ENCODE measurements at places on chromosomes 2 and 18.

DNA sequence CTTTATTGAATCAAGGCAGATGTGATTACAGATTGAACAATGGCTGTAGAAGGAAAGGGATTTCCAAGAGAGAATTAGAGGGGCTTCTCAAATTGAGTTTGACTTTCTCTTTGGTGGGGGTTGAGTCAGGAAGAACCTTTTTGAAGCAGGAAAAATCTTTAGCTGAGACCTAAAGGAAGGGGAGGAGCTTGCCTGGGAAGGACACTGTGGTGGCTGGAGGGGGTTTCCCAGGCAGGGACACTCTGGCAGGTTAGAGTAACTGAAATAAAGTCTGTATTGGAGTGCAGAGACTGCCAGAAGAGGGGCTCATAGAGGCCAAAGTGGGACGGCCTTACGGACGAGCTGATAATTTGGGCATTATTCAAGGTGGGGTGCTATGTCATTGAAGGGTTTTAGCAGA lies 69.3 kb downstream of the NEDD4L start:
- no peak for DNase-seq

GRCh38 chr2:100956081-100956480 lies 46.0 kb upstream of the RPL31 start:
- no peak for DNase-seq

DNA sequence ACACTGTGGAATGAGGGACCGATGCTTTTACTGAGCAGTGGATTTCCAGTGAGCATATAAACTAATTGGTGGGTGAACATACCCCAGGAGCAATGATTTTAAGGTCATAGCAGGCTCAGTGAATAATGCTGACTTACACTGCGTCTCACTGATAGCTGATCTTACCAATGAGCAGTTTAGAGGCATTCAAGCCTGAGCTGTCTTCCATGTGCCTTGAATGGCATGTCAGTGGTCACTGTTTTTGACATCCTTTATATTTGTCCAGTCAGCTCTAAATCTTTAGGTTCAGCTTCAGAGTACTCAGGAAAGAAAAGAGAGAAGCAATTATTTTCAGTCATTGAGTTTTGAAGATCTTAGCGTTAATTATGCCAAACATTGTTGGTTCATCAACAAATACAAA lies 88.3 kb downstream of the CAMKMT start:
- no peak for DNase-seq

DNA sequence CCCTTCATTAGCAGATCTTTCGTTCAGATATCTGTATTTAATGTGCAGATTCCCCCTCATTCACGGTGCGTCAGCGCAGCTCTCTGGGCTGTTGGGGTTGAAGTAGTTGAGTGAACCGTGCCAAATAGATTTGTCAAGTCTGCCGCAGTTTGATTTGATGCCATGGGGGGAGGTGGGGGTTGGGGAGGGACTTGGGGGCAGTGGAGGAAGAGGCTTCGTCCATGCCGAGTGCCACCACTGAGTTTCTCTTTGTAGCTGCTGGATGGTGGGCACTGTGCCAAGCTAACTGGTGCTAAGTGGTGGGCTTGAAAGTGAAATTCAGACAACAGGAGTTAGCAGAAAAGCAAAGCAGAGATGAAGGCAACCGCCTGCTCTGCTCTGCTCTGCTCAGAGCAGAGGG lies 47.9 kb downstream of the NRP2 start:
- no peak for DNase-seq

DNA sequence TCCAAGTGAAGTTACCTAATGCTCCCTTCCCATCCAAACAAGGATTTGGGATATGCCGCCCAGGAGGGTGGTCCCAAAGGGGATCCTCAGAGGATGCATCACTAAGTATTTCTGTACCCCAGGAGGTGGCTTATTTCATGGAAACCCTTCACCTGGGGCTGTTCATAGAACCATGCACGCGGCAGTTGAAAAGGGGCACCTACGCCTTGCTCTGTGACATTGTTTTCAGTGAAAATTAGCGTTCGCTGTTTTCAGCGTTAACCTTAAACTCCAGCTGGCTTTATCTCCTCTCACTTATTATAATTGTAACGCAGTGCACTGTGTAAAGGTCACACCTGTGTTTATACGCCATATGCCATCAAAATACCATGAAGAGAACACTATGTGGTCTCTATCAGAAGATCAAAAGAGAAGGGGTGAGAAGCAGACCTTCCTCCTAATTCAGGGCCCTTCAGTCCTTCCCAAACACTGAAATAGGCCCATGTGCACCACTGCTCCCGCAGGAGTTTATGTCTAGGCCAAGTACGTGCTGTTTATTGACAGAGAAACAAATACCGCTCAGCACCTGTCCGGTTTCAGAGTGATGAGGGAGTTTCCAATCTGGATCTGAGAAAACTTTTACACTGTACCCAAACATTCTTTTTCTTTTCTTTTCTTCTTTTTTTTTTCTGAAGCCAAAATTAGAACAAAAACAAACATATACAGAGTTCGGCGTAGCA lies 162.1 kb downstream of the BCL2 start:
- peak; percentile 40 for DNase-seq

GRCh38 chr2:240365971-240366471 lies 69.4 kb upstream of the GPC1 start:
- no peak for DNase-seq

Data from central memory CD4-positive, alpha-beta T cell (primary cell).